Omental fat pad (tissue), 4 donors: ENCODE measurements at places on chromosomes 2 and 18. TPM values are rescaled to one million over a fixed set of nuclear protein-coding genes. Genes with fewer than 3 reads are reported as not detected.

The DTNA gene
- 60.5 TPM for total RNA-seq

The HOXD3 gene
- 2.6 TPM for total RNA-seq

The RRM2 gene
- total RNA-seq: 1.1 TPM

The KIAA2012 gene
- total RNA-seq: 0.09 TPM

The ACMSD gene
- total RNA-seq: not detected

The CD302 gene
- total RNA-seq: 81.2 TPM

The REG1B gene
- not detected for total RNA-seq

The NEUROD1 gene
- not detected for total RNA-seq

The QPCT gene
- total RNA-seq: 3.7 TPM

The DPP4 gene
- total RNA-seq: 11.7 TPM

The GNAL gene
- 8.7 TPM for total RNA-seq

DNA sequence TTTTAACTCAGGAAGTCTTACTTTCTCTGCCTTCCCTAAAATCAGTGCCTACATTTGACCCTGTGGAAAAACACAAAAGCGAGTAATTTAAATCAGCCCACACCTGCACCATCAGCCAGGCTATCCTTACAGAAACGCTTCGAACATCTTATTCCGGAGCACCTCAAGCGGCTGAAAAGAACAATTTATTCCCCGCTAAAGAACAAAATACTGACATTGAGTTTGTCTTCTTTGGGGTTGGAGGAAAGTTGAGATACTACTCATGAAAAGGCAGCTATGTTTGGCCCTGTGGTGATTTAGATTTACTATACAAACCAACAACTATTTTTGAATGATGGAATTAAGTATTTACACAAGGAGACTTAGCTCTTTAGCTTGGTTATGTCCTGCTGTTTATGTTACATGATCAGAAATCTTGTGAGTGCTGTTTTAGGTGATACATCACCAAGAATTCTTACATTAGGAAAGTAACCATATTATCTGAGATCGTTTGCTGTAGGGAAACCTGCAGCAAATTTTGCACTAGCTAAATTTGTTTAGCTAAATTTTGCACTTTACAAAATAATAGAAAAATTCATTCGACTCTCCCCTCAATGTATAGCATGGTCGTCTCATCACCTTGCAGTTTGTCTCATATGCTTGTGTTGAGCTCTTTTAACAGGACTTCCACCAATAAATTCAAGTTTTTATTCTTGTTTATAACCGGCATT, 158.8 kb upstream of the SIX2 start:
- DNase-seq: no peak

DNA sequence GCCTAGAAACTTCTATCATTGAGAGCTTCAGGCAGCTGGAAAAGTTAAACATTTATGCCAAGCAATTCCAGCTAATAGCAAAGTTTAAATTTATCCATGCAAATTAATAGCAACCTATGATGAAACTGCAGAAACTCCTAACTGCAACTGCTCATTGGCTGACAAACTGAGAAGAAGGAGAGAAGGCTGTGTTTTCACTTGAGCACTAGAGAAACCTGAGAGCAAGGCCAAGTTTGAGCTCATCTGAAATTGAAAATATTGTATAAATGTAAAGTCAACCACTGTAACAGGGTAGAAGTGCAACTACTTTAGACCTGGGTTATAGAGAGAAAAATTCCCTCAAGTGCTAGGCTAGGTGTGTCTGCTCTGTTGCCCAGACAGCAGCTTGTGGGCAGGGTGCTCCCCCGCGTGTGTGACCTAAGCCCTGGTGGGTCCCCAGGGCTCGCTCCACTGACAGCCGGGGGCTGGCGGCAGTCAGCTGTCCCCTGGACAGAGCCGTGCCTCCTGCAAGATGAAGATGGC, 50.2 kb downstream of the CABYR start:
- no peak for DNase-seq

- DNase-seq: peak; percentile 22
Observed at GRCh38 chr2:72145289-72145657, 2.4 kb downstream of the CYP26B1 start.

- DNase-seq: no peak
Observed at GRCh38 chr18:9874728-9875127, 11.0 kb upstream of the TXNDC2 start.

DNA sequence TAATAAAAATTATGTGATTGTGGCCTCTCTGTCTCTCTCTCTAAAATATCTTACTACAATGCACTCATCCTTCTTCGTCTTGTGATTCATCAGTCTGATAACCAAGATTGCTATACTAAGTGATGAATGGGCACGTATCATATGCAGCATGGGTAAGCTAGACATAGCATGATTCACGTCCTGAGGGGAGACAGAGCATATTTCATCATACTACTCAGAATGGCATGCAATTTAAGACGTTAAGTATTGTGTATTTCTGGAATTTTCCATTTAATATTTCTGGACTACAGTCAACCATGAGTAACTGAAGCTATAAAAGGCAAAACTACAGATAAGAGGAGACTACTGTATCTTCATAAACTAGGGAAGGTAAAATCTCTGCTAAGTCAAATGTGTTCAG, 97.0 kb upstream of the CD226 start:
- no peak for DNase-seq

DNA sequence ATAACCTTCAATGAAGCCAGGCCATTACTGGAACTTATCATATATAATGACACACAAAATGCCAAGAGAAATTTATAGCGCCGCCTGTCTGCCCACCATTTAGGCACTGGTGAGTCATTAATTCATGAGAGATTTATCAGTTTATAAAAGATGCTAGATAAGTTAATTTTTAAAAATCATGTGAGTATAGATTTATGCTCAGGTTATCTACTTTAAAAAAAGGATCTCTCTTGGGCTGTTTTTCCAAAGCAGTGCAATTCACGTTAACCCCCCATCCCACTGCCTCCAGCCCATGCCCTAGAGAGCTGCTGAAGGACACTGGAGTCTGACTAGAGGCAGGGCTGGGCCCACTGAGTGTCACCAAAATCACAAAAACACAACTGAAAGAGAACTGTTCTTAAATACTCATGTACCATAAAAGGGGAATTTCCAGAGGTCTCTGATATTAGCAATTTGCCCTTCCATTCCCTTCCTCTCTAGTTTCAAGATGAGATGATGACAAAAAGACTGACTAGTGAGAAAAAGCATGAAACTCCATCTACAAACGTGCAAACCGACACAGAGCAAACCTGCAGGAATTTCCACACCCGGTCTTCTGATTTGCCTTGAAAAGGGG, 160.8 kb downstream of the BCL2 start:
- no peak for DNase-seq

DNA sequence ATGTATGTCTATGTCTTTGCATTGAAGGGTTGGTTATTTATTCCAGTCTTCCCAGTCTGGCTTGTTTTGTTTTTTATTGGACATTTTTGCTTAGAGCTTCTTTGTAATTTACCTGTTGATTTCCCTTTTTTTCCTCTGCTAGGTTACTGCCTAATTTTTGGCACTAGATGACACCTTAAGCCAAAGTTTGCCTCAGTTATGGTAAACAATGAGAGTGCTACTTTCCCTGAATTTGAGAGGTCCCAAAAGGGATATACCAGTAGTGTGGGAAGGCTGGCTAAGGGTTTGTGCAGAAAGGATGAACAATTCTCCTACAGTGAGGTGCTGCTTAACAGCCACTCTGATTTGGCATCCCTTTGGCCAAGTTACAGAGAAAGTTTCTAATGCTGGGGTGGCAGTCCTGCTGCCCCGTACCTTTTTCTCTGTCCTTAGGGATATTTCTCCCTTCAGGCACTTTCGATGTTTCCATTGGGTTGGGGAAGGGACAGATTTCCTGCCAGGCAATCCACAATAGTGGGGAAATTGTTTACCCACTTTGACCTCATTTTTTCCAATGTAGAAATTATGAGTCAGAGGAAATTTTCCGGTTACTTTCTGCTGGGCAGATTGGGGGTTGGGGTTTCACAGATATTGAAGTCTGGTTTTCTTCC, 354.9 kb downstream of the PTPRM start:
- no peak for DNase-seq

GRCh38 chr2:171478345-171478744, 43.9 kb upstream of the CYBRD1 start:
- no peak for DNase-seq

DNA sequence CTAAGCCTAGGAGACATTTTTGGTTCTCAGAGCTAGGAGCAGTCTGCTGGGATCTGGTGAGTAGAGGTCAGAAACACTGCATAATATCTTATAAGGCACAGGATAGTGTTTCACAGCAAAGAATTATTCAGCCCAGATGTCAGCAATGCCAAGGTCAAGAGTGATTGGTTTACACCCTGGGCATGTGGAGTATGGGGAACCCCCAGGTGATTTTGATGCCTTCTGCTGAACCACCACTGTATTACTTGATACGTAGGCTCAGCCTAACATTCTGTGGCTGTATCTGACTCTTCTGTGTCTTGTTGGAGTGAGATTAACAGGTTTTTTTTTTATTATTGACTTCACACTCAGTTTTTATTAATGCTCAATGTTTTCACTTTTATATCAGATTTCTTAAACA, 6.0 kb downstream of the DDX18 start:
- DNase-seq: no peak

DNA sequence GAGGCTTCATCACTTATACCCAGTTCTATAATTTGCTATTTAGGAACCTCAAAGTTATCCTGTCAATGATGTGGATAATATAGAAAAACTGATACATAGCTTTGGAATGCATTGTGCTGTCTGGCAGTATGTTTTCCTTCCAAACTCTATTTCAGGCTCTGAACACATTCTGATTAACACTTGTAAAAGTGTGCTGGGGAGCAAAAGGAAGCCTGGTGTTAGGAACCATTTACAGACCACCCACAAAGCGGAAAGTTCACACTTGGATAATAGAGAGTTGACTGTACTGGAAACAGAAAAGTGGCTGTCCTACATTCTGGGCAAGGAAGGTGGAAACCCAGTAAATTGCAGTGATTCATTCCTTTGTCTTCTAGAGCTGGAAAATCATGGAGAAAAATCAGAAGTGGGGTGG, 114.5 kb upstream of the ZFP36L2 start:
- DNase-seq: no peak

DNA sequence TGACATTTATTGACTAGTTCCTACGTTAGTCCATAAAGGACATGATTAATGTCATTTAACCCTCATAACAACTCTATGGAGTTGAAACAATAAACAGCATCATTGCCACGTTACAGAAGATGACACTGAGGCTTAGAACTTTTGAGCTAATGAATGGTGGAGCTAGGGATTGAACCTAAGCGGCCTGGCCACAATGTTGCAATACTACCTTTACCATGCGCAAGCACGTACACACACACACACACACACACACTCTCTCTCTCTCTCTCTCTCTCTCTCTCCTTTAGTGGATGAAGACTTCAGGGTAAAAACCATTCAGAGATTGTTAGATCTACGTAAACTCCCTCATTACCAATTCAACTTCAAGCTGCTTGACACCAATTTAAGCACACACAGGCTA, 875 bp upstream of the MAP3K19 start:
- DNase-seq: no peak

- DNase-seq: no peak
Observed at GRCh38 chr2:148006249-148007007, 14.1 kb downstream of the ORC4 start.
